Stimulated activated naive B cell treated with anti-CD40 and anti-IgM and Interleukin-4, amounts not matched to agents 10 μg/mL and 1 μg/mL and 100 μg/mL, for 72 hours (primary cell): ENCODE measurements at places on chromosomes 13 and 19.

DNA sequence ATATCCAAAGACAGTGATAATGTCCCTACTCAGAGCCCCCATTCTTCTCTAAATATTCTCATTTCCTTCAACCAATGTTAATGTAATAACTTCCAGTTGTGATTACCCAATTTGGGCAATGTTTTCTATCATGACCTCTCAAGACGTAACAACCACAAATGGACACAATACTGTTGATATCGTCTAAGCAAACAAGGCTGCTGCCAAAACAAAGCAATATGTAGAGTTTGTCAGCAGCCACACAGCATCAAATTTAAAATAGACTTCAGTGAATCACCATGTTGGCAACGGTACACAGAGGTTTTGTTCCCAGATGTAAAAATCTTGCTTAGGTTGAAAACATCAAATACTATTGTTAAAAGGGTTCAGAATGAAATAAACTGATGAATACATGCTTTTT is 205.1 kb downstream of the DACH1 start:
- no peak overlapping the region for H3K4me3 ChIP-seq
- H3K4me1 ChIP-seq = no peaks in the 10 kb centered on the region
- no peaks in the 10 kb centered on the region for H3K27me3 ChIP-seq

- H3K4me3 ChIP-seq = no peak overlapping the region
- peaks cover 2% of the 10 kb centered on the region for H3K4me1 ChIP-seq
- DNase-seq = no peak
- no peaks in the 10 kb centered on the region for H3K36me3 ChIP-seq
Observed at GRCh38 chr19:33199441-33200265, 5.5 kb downstream of the LRP3 start.

- no peak for DNase-seq
- peaks cover 69% of the 10 kb centered on the region for H3K27me3 ChIP-seq
- H3K4me1 ChIP-seq = peaks cover 21% of the 10 kb centered on the region
- H3K27ac ChIP-seq = no peak overlapping the region
- H3K36me3 ChIP-seq = no peaks in the 10 kb centered on the region
Observed at GRCh38 chr19:18608102-18608804, 1.7 kb upstream of the CRLF1 start.

- no peak overlapping the region for H3K27ac ChIP-seq
- H3K27me3 ChIP-seq = no peaks in the 10 kb centered on the region
- no peak overlapping the region for H3K4me3 ChIP-seq
- H3K36me3 ChIP-seq = peaks cover 34% of the 10 kb centered on the region
- peaks cover 15% of the 10 kb centered on the region for H3K4me1 ChIP-seq
Observed at GRCh38 chr13:110627761-110628476, 12.6 kb downstream of the NAXD start.

DNA sequence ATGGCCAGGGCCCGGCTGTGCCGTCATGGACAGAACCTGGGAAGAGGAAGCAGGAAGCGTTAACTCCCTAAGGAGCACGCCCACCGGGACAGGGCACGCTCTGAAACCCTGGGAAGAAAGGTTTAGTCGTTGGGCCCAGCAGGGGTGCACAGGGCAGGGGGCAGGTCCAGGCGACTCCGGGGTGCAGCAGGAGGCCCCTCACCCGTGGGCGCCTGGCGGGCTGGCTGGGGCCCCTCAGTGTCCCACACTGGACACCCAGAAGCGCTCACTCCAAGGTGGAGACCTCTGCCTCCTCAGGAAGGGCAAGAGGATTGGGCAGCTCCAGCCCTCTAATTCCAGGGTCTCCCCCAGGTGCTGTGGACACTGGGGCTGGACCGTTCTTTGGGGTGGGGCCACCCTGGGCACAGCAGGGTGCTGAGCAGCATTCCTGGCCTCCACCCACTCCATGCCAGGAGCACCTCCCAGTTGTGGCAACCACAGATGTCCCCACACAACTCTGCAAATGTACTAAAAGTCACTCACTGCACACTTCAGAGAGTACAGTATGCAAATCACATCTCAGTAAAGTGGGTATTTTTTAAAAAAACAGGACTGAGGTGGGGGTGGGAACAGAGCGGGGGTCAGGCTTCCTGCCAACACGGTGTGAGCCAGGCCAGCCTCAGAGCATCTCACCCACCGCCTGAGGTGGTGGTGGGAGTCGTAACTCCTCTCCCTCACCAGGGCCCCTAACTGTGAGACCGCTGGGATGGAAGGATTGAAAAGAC is 35.2 kb downstream of the PIP5K1C start:
- no peaks in the 10 kb centered on the region for H3K27me3 ChIP-seq
- no peak overlapping the region for H3K27ac ChIP-seq
- DNase-seq = no peak
- H3K4me1 ChIP-seq = peaks cover 23% of the 10 kb centered on the region

DNA sequence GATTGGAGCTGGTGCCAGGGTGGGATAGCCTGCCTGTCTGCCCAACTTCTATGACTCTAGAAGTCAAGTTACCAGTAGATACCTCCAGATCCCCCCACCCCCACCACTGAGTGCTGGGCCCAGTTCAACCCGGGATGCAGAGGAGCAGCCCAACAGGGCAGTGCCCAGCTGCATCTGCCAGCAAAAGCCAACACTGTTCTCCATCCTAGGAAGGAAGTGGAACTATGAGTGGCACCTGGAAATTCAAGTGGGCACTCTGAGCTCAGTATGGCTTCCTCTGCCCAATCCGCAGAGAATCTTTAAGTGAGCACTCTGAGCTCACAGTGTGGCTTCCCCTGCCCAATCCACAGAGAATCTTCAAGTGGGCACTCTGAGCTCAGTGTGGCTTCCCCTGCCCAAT is 14.2 kb downstream of the TUBGCP3 start:
- no peak for DNase-seq
- H3K36me3 ChIP-seq = peaks cover 23% of the 10 kb centered on the region
- H3K27ac ChIP-seq = no peak overlapping the region
- no peaks in the 10 kb centered on the region for H3K27me3 ChIP-seq
- no peak overlapping the region for H3K4me3 ChIP-seq

- peak overlapping the region; percentile 51 for H3K4me3 ChIP-seq
- no peaks in the 10 kb centered on the region for H3K27me3 ChIP-seq
- peaks cover 2% of the 10 kb centered on the region for H3K36me3 ChIP-seq
- DNase-seq = no peak
- H3K27ac ChIP-seq = no peak overlapping the region
Observed at GRCh38 chr19:49816590-49816989, 1.5 kb upstream of the MED25 start.

DNA sequence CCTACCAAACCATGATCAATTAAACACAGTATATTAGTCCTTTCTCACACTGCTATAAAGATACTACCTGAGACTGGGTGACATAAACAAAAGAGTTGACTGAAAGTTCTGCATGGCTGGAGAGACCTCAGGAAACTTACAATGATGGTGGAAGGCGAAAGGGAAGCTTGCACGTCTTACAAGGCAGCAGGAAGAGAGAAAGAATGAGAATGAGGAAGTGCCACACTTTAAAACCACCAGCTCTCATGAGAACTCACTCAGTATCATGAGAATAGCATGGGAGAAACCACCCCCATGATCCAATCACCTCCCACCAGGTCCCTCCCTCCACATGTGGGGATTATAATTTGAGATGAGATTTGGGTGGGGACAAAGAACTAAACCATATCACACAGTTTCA is 324.9 kb upstream of the ZNF507 start:
- no peak overlapping the region for H3K4me3 ChIP-seq
- H3K36me3 ChIP-seq = no peaks in the 10 kb centered on the region
- no peak for DNase-seq
- no peak overlapping the region for H3K27ac ChIP-seq
- no peaks in the 10 kb centered on the region for H3K4me1 ChIP-seq

- H3K4me3 ChIP-seq = no peak overlapping the region
- H3K36me3 ChIP-seq = no peaks in the 10 kb centered on the region
- H3K27ac ChIP-seq = no peak overlapping the region
Observed at GRCh38 chr19:40177286-40178070, 13.7 kb upstream of the MAP3K10 start.

- H3K4me3 ChIP-seq = peak overlapping the region; percentile 83
- peak overlapping the region; percentile 73 for H3K27ac ChIP-seq
- no peaks in the 10 kb centered on the region for H3K27me3 ChIP-seq
- DNase-seq = no peak
- peaks cover 66% of the 10 kb centered on the region for H3K4me1 ChIP-seq
Observed at GRCh38 chr19:2014731-2015607, 545 bp downstream of the BTBD2 start.
